ENCODE measurements at places on chromosomes 6 and 20. TPM values are rescaled to one million over a fixed set of nuclear protein-coding genes. Genes with fewer than 3 reads are reported as not detected.

DNA sequence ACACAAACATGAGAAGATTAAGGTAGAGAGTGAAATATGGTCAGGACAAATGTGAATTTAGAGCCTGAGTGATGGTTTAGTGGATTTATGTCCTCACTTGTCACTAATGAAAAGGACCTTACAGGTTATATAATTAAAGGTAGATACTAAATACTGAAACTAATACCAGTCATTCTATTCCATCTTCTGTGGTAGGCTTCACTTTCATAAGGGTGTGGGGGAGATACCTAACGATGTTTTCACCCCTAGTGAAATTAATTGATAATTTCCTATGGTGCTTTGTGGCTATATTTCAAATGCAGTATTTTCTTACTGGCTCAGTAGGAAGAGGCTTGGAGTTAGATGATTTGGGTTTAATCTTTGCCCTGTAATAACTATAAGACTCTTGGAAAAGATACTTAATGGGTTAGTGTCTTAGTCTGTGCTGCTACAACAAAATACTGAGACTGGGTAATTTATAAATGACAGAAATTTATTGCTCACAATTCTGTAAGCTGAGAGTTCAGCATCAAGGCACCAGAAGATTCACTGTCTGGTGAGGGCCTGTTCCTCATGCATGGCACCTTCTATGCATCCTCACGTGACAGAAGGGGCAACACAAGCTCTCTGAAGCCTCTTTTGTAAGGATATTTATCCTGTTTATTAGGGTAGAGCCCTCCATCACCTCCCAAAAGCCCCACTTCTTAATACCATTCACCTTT is 21.3 kb downstream of the RNF217 start:
- peak overlapping the region; percentile 11 for H3K27ac ChIP-seq
- H3K4me3 ChIP-seq: no peak overlapping the region
- H3K27me3 ChIP-seq: no peaks in the 10 kb centered on the region

The KCNG1 gene
- total RNA-seq: 26.5 TPM

DNA sequence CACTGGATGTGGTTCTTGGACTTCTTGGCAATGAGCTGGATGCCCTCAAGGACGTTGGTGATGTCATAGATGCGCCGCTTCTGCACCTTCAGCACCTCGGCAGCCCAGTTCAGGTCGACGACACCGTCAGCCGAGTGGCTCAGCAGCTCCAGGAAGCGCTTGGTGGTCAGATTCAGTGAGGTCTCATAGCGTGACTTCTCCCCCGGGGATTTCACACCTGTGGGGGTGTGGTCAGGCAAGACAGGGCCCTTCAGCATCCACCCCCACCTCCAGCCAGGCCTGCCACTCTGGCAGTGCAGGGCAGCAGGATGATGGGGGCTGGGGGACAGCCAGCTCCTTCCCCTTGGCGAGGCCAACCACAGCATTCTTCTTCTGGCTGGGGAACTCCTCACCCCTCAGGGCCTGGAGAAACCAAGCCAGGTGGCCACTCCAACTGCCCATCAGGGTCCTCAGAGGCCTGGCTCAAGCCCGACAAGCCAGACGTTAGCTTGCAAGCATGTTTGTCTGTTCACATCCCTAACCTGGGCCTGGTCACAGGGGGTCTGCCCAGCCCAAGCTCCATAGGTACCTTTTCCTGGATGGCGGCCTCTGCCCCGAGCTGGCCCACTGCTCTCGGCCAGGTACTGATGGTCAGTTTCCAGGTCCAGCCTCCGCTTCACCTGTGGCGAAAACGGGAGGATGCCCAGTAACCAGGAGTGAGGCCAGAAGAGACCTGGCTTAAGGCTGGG is 5.7 kb upstream of the NECAB3 start:
- H3K4me3 ChIP-seq: no peak overlapping the region
- H3K27me3 ChIP-seq: no peaks in the 10 kb centered on the region
- no peaks in the 10 kb centered on the region for H3K36me3 ChIP-seq
- peaks cover 10% of the 10 kb centered on the region for H3K4me1 ChIP-seq

DNA sequence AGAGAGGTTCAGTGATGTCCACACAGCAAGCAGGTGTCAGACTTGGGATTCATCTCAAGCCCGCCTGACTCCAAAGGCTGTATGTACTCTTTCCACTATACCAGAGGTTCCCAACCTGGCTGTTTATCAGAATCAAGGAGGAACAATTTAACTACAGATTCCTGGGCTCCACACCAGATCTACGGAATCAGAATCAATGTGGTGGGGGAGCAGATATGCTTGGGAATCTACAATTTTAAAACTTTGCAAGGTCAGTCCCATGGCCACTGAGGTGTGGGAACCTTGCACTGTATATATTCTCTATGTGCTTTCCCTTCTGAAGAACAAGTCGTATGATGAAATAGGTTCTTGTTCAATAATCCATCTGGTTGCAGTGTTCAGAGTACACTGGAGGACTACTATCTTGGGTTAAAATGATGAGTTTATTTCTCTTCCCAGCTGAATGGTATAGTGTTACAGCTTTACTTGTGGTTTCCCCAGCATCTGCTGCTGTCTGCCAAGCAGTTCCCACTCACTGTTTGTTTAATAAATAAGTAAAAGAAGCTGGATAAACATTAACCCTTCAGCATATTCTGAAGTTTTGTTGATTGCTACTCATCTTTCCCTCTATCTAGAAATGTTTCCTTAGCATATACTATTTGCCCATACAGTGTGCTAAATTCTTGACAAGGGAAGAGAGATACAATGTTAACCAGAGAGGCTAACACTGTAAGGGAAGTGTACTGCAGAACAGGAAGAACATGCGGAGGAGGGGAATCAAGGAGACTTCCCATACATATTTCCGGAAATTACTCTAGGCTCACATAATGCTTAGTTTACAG is 9.9 kb downstream of the TTI1 start:
- no peaks in the 10 kb centered on the region for H3K4me1 ChIP-seq
- peaks cover under 1% of the 10 kb centered on the region for H3K36me3 ChIP-seq
- peak overlapping the region; percentile 16 for H3K27ac ChIP-seq
- H3K27me3 ChIP-seq: no peaks in the 10 kb centered on the region
- DNase-seq: peak; percentile 98
